ENCODE measurements at places on chromosomes 5 and 9. TPM values are rescaled to one million over a fixed set of nuclear protein-coding genes. Genes with fewer than 3 reads are reported as not detected.

Gene CCDC171
- total RNA-seq: 1.9 TPM

DNA sequence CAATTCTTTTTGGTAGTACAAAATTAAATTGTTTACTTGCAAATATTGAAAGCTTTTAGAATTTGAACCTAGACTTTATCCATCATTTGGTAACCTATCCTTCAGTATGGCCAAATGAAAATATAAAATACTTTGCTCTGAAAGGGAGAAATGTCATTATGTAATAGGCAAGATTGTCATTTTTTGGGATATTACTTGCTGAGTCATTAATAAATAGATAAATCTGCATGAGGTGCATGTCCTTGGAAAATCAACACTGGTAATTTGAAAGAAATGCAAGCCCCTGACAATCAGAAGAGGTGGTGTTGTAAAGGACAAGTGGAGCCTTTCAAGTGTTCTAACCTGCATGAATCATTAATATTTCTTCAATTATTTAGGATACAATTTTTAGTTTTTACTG is 231.8 kb upstream of the CCNG1 start:
- no peak for DNase-seq

- DNase-seq: no peak
These were observed 335.3 kb downstream of the MLLT3 start for GRCh38 chr9:20286969-20287368.

GRCh38 chr9:90881648-90882047 is 80.0 kb downstream of the SYK start:
- no peak for DNase-seq

GRCh38 chr5:154509784-154510555 is 31.9 kb upstream of the HAND1 start:
- DNase-seq: no peak

DNA sequence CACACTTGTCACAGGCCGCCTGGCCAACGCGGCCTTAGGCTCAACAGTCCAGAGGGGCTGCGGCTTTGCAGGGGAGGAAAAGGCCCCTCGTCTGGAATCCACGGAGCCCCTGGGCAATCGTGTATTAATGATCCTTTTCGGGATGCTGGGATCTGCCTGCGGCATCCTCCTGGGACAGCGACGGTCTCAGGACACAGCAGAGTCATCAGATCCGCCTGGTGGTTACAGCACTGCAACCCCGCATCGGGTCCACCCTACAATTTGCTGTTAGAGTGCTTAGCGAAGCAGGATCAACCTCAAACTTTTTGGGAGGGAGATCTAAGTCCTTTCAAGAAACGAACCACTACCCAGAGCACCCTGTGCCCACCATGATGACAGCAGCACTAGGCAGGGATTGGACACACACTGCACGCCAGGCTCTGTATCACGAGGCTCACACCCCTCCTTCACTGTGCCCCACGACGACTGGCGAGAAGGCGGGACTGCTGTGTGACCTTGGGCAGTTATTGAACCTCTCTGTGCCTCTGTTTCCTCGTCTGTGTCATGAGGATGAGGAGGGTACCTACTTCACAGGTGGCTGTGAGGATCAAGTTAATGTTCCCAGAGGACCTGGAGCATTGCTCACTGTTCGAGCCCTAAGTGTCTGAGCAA is 100.4 kb upstream of the COL5A1 start:
- no peak for DNase-seq
